Fibroblast of lung (primary cell): ENCODE measurements at places on chromosomes 6 and 20. TPM values are rescaled to one million over a fixed set of nuclear protein-coding genes. Genes with fewer than 3 reads are reported as not detected.

MOXD1 gene
- total RNA-seq: 45.5 and 89.8 TPM in 2 replicates

SMOC2 gene
- under 0.01 TPM in 1 of 2 replicates, not detected in the other for total RNA-seq

SLC22A2 gene
- total RNA-seq: not detected in 2 replicates

CD93 gene
- total RNA-seq: under 0.01 TPM in 1 of 2 replicates, not detected in the other

RING1 gene
- 30.6 and 33.1 TPM in 2 replicates for total RNA-seq

OTOR gene
- total RNA-seq: not detected in 2 replicates

GRIK2 gene
- total RNA-seq: under 0.01 and 0.33 TPM in 2 replicates

C2 gene
- total RNA-seq: 16.8 and 27.2 TPM in 2 replicates

PRICKLE4 gene
- total RNA-seq: 0.26 TPM in 1 of 2 replicates, not detected in the other

WTAP gene
- total RNA-seq: 124 and 137 TPM in 2 replicates

B3GAT2 gene
- total RNA-seq: not detected in 2 replicates

SLC22A16 gene
- total RNA-seq: under 0.01 TPM in 1 of 2 replicates, not detected in the other

C6orf52 gene
- 0.26 and 0.33 TPM in 2 replicates for total RNA-seq

TMC2 gene
- total RNA-seq: under 0.01 TPM in 2 replicates

DZANK1 gene
- total RNA-seq: 0.77 and 0.83 TPM in 2 replicates

ANKRD6 gene
- total RNA-seq: 2.3 and 3.6 TPM in 2 replicates

LINC00237 gene
- total RNA-seq: not detected in 2 replicates

STMND1 gene
- not detected in 2 replicates for total RNA-seq

RIOK1 gene
- total RNA-seq: 23.9 and 28.7 TPM in 2 replicates

CGAS gene
- total RNA-seq: 5.0 and 5.9 TPM in 2 replicates

ESF1 gene
- 13.2 and 15.2 TPM in 2 replicates for total RNA-seq

LHFPL5 gene
- total RNA-seq: not detected in 2 replicates

RIPK1 gene
- total RNA-seq: 20.3 and 22.1 TPM in 2 replicates

EPHA7 gene
- total RNA-seq: under 0.01 TPM in 1 of 2 replicates, not detected in the other

PIGT gene
- 25.8 and 26.2 TPM in 2 replicates for total RNA-seq

GMDS gene
- total RNA-seq: 8.5 and 12.7 TPM in 2 replicates

IFNGR1 gene
- total RNA-seq: 102 and 123 TPM in 2 replicates

RIMS1 gene
- total RNA-seq: 2.3 and 3.9 TPM in 2 replicates

CRISP2 gene
- total RNA-seq: not detected in 2 replicates

UNC5CL gene
- 0.17 and 0.26 TPM in 2 replicates for total RNA-seq

PAK5 gene
- not detected in 2 replicates for total RNA-seq

ARMH2 gene
- total RNA-seq: not detected in 2 replicates

IL17A gene
- total RNA-seq: not detected in 2 replicates

RIPOR2 gene
- total RNA-seq: 0.51 and 3.6 TPM in 2 replicates

NQO2 gene
- 12.1 and 18.7 TPM in 2 replicates for total RNA-seq

FRMD1 gene
- total RNA-seq: not detected in 2 replicates

TMEM170B gene
- total RNA-seq: 3.6 and 4.5 TPM in 2 replicates
